ENCODE measurements at places on chromosomes 6 and 20. TPM values are rescaled to one million over a fixed set of nuclear protein-coding genes. Genes with fewer than 3 reads are reported as not detected.

The SLC24A3 gene
- polyA plus RNA-seq, result 1.6 TPM

The APMAP gene
- 12.3 TPM for polyA plus RNA-seq

The ALDH8A1 gene
- 1.1 TPM for polyA plus RNA-seq

DNA sequence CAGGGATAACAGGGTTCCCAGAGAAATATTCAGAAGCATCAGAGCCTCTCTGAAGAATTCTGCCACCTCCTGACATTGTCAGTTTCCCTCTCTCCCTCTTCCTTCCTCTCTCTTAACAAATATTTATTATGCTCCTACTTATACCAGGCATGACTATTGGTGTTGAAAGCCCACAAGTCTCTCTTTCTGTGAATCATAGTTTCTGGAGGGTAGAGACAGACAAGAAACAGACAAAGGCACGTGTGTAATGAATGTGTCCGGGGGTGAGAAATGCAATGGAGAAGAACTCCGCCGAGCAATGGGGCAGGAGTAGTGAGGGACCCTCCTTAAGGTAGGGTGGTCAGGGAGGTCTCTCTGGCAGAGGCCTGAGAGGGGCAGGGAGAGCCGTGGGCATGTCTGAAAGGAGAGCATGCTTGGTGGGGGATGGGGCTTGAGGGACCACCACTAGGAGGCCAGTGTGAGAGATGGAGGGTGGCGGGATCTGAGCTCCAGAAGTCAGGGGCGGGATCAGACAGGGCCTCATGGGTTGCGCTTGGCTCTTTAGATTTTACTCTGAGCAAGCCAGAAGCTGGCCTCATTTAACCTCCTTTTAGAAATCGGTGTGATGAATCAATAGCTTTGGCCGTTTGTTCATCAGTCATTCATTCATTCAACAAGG lies 57.3 kb downstream of the EYA2 start:
- no peak for DNase-seq
- no peaks in the 10 kb centered on the region for H3K27me3 ChIP-seq
- no peak overlapping the region for H3K27ac ChIP-seq
- H3K36me3 ChIP-seq, result no peaks in the 10 kb centered on the region

GRCh38 chr6:81793821-81794475 lies 41.5 kb upstream of the TENT5A start:
- H3K27me3 ChIP-seq, result no peaks in the 10 kb centered on the region
- no peaks in the 10 kb centered on the region for H3K4me1 ChIP-seq
- no peak overlapping the region for H3K4me3 ChIP-seq

The SLC22A2 gene
- polyA plus RNA-seq, result not detected

GRCh38 chr6:14192216-14192788 lies 74.7 kb downstream of the CD83 start:
- H3K4me3 ChIP-seq, result no peak overlapping the region
- H3K27me3 ChIP-seq, result no peaks in the 10 kb centered on the region
- no peak for DNase-seq
- peaks cover 6% of the 10 kb centered on the region for H3K4me1 ChIP-seq

The RIPOR3 gene
- 0.22 TPM for polyA plus RNA-seq

DNA sequence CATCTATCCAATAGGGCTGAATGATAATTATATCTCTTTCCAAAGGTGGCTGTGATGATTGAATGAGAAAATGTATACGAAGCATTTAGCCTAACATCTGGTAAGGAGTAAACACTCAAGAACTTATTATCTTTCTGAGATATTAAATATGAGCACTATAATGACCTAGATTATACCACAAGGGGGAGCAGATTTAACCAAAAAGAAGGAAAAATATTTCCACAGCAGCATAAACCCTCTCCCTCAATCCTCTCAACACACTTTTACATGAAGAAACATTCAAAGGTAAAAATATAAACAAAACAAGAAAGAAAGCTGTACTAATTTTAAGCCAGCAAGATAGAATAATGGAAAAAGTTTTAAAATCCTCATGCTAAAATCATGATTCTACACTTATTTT lies 68.4 kb downstream of the SHPRH start:
- H3K36me3 ChIP-seq, result peaks cover 9% of the 10 kb centered on the region
- no peaks in the 10 kb centered on the region for H3K4me1 ChIP-seq
- no peak overlapping the region for H3K4me3 ChIP-seq
- H3K27me3 ChIP-seq, result no peaks in the 10 kb centered on the region

GRCh38 chr6:101607111-101607690 lies 213.7 kb downstream of the GRIK2 start:
- DNase-seq, result peak; percentile 4
- no peaks in the 10 kb centered on the region for H3K27me3 ChIP-seq
- H3K27ac ChIP-seq, result no peak overlapping the region
- H3K4me1 ChIP-seq, result no peaks in the 10 kb centered on the region
- H3K4me3 ChIP-seq, result no peak overlapping the region

The MLN gene
- polyA plus RNA-seq, result 136 TPM

The FAM8A1 gene
- 33.1 TPM for polyA plus RNA-seq

DNA sequence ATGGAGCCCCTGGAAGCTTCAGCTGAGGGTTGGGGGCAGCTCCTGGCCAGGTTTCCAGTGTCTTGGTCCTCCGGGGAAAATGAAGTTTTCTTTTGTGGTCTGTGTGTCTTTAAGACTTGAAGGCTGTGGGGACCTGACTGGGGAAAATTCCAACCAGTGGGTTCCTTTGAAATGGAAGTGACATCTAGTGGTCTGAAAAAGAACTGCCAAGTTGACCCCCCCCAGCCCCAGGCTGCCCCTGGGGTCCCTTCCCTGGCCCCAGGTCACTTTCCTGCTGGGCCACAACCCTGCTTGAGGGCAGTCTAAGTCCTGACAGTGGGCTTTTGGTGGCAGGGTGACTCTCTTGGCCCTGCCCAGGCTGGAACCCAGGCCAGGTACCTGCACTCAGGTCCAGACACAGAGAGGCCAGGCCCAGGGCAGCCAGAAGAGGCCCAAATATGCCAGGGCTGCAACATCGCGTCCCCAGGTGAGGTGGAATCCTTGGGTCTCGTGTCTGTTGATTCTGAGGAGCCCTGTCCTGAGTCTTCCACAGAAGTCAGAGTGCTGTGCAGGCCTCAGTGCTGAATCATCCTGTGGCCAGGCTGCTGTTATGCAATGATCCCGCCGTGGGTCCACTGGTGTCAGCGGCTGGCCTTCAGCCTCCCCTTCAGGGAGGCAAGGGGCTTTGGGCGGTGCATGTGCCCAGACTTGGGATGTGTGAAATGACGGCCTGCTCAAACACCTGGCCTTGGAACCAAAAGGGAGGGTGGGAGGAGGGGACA lies 68.4 kb downstream of the VEGFA start:
- no peaks in the 10 kb centered on the region for H3K36me3 ChIP-seq
- DNase-seq, result peak; percentile 60
- peak overlapping the region; percentile 52 for H3K27ac ChIP-seq

DNA sequence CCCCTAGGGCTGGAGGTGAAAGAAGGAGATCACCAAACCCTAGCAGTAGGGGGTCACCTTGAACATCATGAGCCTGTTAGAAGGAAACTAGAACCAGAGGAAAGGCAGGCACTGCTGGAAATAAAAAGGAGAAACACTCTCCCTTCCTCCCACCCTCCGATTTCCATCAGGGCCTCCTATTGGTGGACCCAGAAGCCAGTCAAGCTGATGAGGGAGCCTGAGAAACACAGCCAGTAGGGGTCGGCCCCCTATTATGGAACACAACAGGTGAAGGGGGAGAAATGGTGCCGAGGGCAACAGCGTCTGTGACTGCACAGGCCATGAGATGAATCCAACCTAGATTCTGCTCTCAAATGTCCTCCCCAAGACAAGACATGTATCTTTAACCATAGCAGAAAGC lies 156.1 kb upstream of the LRFN2 start:
- no peak for DNase-seq
- no peaks in the 10 kb centered on the region for H3K4me1 ChIP-seq
- H3K36me3 ChIP-seq, result no peaks in the 10 kb centered on the region

The TSHZ2 gene
- 4.4 TPM for polyA plus RNA-seq

DNA sequence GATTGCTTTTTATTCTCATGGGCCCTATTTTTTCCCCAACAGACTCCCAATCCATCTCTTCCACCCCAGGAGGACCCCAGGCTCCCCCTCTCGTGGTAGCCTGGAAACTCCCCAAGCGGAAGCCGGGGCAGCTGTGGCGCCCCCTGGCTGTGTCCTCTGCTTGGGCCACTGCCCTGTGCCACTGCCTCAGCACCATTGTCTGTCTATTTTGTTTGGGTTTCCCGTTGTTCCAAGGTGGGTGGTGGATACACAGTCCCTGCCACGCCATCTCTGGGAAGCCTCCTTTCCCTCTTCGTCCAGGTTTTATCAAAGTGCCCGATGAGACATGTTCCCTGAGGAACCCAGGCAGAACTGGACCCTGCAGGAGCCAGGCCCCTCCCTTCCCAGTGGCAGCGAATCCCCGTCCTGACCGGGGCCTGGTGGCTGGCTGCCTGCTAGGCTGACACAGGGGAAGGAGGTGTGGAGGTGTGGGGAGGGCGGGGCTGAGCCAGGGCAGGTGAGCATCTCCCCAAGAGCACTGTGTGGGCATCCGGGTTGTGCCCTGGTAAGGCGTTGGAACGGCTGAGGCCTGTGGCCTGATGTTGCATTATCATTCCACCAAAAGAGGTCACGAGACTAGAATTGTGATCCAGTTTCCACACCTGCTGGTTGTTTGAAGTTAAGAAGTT lies 228.2 kb downstream of the CDH4 start:
- no peaks in the 10 kb centered on the region for H3K27me3 ChIP-seq
- no peak overlapping the region for H3K27ac ChIP-seq
- H3K36me3 ChIP-seq, result no peaks in the 10 kb centered on the region
- no peak overlapping the region for H3K4me3 ChIP-seq

The DEFB124 gene
- polyA plus RNA-seq, result not detected

The GTSF1L gene
- polyA plus RNA-seq, result not detected

GRCh38 chr20:19850198-19850533 lies 92.1 kb downstream of the RIN2 start:
- no peak overlapping the region for H3K27ac ChIP-seq
- no peak for DNase-seq
- no peak overlapping the region for H3K4me3 ChIP-seq
- no peaks in the 10 kb centered on the region for H3K4me1 ChIP-seq
- H3K27me3 ChIP-seq, result no peaks in the 10 kb centered on the region

DNA sequence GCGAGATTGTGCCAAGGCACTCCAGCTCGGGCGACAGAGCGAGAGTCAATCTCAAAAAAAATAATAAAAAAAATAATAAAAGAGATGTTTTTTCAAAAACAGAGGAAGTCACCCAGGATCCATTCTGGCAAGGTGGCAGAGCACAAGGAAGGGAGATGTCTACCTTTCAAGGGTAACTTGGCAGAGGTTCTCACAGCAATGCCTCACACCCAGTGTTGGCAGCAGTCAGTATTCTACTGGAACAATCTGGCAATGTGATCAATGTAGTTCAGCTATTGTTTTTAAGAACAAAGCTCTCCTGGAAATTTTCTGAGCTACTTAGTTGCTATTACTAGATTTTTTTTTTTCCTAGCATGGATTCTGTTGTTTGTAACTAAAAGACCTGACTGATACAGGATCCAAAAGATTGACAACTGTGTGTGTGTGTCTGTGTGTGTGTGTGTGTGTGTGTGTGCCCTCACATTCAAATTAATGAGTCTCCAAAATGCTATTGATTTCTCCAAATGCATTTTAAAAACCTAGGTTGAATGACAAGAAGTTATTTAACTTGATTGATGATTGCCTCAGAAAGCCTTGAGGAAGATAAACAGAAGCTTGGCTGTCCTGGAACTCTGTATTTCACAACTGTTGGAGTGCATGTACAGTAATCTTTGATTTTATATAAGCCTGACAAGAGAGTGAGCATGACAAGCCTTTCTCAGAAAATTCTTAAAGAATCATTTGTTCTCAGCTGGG lies 114.1 kb upstream of the RREB1 start:
- H3K4me1 ChIP-seq, result peaks cover 9% of the 10 kb centered on the region
- H3K36me3 ChIP-seq, result no peaks in the 10 kb centered on the region
- DNase-seq, result peak; percentile 29

Data from small intestine (tissue), 16 donors.